ENCODE measurements at places on chromosomes 11 and 22.

GRCh38 chr11:2812371-2812991, 73.1 kb downstream of the CDKN1C start:
- no peak for DNase-seq

GRCh38 chr22:49956418-49956770, 4.2 kb upstream of the PIM3 start:
- no peak for DNase-seq

- DNase-seq = no peak
Measured at GRCh38 chr11:111538407-111539114, 2.0 kb upstream of the LAYN start.

GRCh38 chr22:50693462-50693861, 20.8 kb downstream of the SHANK3 start:
- no peak for DNase-seq

GRCh38 chr22:50713571-50714056, 24.4 kb upstream of the ACR start:
- DNase-seq = no peak

GRCh38 chr22:19756288-19757128, 4.1 kb upstream of the TBX1 start:
- DNase-seq = peak; percentile 47
